ENCODE measurements at places on chromosomes 1 and 21.

DNA sequence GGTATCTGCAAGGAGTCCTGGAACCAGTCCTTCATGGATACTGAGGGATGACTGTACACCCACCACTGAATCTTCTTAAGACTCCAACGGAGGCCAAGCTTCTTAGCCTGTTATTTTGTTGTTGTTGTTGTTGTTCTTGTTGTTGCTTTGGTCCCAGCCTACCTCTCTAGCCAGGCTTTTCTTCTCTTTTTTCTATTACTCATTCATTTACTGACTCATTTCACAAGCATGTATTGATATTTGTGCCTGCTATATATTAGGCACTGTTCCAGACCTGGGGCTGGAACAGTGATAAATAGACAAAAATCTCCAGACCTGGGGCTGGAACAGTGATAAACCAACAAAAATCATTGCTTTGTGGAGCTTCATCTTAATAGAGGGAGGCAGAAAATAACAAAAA, 20.4 kb downstream of the CENPF start:
- DNase-seq = no peak

- no peak for DNase-seq
Measured at GRCh38 chr1:86138746-86139145, 17.8 kb downstream of the COL24A1 start.

DNA sequence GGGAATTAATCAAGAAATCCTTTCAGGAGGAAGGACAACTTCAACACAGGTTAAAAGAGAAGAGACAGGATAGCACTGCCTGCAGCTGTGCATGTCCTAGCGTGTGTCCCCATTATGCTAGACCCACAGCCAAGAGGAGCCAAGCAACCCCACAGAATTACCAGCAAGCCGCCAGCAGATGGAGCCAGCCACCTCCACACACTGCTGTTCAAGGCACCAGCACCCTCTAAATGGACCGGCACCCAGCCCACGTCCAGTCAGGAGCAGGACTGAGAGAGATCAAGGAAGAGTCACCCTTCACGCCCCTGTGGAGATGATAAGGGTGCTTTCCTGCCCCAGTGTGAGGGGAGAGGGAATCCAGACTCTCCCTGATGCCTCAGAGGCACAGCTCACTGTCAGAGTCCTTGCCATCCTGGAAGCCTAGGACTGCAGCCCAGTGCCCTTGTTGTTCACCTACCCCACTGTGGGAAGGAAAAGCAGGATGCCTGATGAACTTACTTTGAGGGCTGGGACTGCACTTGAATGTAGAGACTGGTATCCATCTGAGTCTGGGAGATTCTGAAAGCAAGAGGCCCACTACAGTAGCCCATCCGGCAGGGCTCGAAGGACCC, 37.1 kb upstream of the CTTNBP2NL start:
- peak; percentile 52 for DNase-seq

GRCh38 chr21:44819283-44820243, 1.7 kb upstream of the SUMO3 start:
- no peak for DNase-seq

DNA sequence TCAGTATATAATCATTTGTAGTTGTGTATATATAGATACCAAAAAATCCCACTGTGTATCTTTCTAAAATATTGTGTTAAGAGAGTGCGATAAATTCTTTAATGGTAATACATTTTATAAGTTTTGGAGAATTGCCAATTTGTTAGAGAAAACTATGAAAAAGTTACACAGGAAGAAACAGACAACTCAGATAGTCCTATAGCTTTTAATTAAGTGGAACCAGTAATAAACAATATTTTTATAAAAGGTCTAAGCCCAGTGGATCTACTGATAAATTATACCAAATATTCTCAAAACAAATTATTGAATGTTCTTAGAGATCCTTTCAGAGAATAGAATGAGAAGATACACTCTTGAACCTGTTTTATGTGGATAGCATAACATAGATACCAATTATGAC, 50.6 kb downstream of the OBSCN start:
- DNase-seq = no peak

GRCh38 chr1:107643766-107644165, 321.2 kb downstream of the VAV3 start:
- DNase-seq = no peak

- DNase-seq = no peak
Measured at GRCh38 chr1:9960706-9961562, 17.7 kb downstream of the NMNAT1 start.

GRCh38 chr1:232534552-232535517, 95.1 kb downstream of the SIPA1L2 start:
- no peak for DNase-seq

DNA sequence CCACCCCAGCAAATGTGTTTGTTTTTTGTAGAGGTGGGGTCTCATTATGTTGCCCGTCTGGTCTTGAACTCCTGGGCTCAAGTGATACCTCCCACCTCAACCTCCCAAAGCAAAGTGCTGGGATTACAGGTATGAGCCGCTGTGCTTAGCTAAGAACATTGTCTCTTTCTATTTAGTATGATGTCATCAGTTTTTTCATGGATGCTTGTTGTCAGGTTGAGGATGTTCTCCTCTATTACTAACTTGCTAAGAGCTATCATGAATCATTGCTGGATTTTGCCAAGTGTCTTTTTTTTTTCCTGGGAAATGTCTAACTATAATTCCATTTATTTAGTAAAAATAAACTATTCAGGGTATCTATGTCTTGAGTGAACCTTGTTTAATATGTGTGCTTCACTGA, 19.0 kb upstream of the MPC2 start:
- no peak for DNase-seq

DNA sequence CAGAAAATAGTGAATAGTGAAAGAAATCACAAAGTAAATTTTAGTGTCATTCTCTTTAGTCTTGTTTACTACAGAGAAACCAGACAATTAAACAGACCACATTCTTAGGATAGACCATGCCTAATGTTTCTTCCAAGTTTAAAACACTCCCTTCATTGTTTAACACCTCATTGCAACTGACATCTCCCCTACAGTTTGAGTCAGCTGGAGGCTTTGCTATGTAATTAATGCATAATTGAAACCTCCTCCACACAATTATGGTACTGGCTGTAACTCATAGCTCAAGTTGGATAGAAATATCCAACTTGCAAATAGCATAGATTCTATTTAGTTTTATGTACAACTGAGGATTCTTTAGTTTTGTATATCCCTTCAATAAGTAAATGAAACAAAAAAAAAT, 35.2 kb upstream of the B3GALT2 start:
- no peak for DNase-seq

- no peak for DNase-seq
Measured at GRCh38 chr1:55717111-55717510, 501.9 kb upstream of the USP24 start.

Data from hypothalamus (tissue), 51 donors.